H9 (cell line): ENCODE measurements at places on chromosomes 13 and 19.

- no peak for DNase-seq
Observed at GRCh38 chr19:56764196-56764695, 76.3 kb downstream of the PEG3 start.

- no peak for DNase-seq
Observed at GRCh38 chr13:30619731-30620130, 2.0 kb downstream of the USPL1 start.

- no peak for DNase-seq
Observed at GRCh38 chr13:100600461-100600860, 11.9 kb upstream of the GGACT start.

- no peak for DNase-seq
Observed at GRCh38 chr13:93244141-93244917, 17.7 kb downstream of the GPC6 start.

DNA sequence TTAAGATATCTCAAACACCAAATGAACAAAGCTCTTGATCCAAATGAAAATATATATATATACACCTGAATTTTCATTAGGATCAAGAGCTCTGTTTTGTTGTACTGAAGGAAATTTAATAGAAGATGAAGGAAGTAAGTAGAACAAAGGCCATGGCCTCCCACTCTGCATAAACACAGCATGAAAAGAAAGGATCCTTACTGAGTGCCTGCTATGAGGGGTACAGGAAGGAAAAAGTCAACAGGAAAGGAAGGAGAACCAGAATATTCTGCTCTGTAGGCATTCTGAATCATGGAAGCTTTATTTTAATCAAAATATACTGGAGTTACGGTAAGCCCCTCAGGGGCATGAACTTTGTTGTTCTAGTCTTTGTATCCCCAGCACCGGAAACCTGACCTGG lies 22.1 kb downstream of the TMTC4 start:
- DNase-seq, result no peak

GRCh38 chr13:53703371-53704080 lies 674.9 kb downstream of the OLFM4 start:
- no peak for DNase-seq

DNA sequence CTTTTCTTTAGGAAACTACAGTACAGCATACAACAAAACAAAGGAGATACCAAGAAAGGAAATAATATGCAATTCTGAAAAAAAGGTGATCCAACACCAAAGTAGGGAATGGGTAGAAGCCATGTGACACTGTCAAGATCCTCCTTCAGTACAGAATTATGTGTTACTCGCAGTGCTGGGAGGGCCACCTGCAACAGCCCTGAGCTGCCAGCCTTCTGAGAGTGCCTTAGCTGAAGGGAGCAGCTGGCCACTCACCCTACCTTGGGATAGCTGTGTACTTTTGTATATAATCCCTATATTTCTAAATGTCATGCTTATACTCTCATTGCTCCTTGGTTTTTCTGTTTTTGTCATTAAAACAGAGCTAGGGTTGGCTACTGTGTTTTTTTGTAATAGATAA lies 1518.2 kb upstream of the PCDH20 start:
- no peak for DNase-seq

GRCh38 chr19:36876993-36877938 lies 26.6 kb downstream of the ZNF345 start:
- DNase-seq, result no peak

DNA sequence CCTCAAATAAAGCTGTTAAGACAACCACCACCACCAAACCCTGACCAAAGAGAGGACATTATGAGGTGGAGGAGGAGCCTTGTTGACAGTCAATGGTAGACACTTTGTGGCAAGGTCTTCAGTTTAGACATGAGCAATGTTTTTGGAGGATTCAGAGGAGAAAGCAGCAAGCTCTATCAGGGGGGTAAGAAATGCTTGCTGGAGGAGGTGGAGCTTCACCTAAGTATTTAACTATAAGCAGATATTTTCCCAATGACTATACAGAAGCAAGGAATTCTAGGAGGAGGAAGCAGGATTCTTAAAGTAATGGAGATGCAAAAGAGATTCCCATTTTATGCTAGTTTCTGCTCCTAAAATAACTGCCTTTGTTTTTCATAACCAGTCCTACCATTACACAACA lies 74.2 kb downstream of the TRPC4 start:
- DNase-seq, result no peak

GRCh38 chr19:2097203-2097885 lies 629 bp downstream of the IZUMO4 start:
- no peak for DNase-seq

DNA sequence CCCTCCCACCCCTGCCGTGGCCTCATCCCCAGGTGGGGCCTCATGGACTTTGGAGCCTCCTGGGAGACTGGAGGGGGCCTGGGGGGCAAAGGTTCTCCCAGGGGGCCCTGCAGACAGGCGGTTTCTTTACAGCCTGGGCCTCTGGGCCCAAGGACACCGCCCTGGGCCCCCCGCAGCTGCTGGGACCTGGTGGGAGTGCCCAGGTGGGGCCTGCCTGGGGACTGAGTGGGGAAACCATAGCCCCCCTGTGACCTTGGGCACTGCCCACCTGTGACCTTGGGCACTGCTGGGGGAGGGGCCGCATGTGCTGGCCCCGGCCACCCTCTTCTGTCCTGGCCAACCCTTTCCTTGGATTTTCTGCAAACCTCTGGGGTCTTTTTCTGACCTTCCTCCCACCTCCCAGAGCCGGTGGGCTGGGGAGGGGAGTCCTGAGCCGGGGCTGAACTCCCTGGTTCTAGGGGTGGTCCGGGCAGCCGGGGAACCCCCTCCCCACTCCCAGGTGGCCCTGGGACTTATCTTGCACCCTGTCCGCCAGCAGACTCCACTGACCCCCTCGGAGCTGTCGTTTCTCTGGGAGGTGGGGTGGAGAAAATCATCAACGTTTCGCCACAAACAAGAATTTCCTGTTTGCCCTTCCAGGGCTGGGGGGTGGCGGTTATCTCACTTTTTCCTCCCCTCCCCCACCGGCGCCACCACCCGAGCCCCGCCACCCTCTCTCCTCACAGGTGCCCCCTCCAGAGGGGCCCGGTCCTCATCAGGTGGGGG lies 27.0 kb downstream of the ARID3A start:
- no peak for DNase-seq

DNA sequence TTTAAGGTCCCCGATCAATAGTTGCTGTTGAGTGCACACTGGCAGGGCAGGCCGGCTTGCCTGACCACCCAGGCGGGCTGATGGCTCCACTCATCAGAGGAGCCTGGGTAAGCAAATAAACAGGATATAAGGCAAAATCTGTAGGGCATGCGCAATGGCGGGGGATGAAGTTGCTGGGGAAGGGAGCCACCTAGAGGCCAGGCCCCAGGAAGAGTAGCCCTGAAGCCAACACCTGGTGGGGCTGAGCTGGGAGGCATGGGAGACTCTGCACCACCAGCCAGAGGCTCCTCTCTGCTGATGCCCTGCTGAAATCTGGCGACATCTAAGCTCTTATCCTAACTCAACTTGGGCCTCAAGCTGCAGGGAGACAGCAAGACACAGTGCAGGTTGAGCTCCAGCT lies 324.3 kb downstream of the ZNF536 start:
- DNase-seq, result peak; percentile 87

DNA sequence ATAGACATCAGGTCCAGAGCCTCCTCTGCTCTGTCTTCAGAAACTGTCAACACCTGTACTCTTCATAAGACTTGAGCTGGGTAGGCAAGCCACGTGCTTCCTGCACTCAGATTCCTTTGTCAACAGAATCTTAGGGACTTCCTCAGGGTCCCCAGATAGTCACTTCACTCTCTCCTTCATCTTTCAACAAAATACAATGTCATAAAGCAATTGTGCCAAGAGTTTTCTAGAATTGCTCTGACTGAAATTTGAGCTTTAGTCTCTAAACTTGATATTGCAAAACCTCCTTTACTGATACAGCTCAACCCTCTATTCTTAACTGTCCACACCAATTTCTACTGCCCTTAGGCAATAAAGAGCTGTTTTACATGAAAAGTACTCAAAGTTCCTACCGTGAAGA lies 179.9 kb downstream of the IRS2 start:
- DNase-seq, result no peak

GRCh38 chr13:20161275-20161950 lies 561 bp upstream of the GJA3 start:
- DNase-seq, result no peak
